GM19239 (cell line): ENCODE measurements at places on chromosomes 4 and X.
A peak's percentile ranks its signal among the peaks of the same experiment; 100 is the strongest.

- DNase-seq, result peak; percentile 27
These were observed 70.7 kb upstream of the PPP3CA start for GRCh38 chr4:101418055-101418454.

DNA sequence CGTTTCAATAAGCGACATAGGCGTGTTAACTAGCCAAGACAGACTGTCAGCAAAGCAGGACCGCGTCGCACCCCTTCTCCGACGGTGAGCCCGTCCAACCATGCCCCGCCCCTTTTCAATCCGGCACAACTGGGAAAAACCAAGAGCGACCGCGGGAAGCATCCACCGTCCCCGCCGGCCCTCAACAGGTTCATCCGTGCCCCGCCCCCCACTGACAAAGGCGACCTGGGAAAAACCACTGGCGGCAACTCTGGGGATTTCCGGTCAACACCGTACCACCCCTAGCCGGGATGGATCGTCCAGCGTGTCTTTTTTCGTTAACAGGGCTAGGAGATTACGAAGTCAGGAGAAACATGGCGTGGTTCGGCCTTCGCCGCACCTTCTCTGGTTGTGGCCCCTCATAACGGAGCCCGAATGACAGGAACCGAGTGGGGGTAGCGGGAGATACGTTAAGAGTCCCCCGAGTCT lies 377 bp downstream of the TIMM17B start:
- no peak for DNase-seq

DNA sequence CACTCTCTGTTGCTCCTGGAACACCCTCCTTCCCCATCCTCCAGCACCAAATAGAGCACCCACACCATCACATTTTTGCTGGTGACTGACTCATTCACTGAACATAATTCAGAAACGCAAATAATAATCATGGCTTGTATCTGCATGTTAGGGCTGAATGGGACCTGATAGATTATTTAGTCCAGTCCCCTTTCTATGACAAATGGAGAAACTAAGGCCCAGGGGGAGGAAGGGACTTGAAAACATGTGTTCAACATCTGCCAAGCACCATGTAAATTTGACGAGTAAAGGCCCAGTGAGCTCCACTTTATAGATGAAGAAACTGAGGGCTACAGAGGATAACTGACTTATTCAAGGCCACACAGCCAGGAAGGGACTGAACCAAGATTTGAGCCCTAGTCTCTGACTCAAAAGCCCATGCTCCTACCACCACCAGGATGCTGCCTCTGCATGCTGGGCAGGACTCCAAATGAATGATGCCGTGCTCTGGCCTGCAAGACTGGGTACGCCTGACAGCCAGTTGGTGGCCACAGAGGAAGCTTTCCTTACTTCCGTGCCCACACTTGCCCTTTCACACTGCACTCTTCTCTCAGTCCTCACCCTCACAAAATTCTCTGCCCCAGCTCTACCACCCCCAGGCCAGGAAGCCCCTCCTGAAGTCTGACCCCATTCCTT lies 133.3 kb upstream of the PJA1 start:
- no peak for DNase-seq

DNA sequence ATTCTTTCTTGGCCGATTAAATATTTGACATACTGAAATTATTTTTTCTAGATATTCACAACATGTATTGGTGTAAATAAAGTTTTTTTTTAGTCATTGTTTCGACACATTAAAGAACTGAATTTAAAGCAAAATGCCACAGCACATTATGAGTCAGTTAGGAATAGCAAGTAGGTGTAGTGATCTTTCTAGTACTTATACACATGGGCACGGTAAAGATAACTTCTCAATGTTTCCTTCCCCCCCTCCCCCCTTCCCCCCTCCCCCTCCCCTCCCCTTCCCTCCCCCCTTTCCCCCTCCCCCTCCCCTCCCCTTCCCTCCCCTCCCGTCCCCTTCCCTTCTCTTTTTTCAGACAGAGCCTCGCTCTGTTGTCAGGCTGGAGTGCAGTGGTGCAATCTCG lies 1269.9 kb downstream of the ADGRL3 start:
- DNase-seq, result no peak

DNA sequence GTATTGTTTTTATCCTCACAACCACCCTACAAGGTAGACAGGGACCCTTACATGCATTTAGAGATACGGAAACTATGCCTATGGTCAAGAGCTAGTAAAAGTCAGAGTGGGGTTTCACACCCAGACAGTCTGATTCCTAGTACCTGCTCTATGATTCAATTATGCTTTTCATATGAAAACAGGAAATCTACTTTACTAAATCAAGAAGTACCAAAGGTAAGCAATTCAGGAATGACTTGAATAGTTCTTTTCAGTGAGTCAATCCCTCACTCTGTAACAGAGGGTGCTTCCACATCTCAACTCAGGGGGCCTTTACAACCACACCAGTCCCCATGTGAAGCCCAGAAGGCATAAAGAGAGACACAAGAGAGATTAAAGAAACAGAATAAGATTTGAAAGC lies 191.4 kb downstream of the PPP3CA start:
- no peak for DNase-seq

DNA sequence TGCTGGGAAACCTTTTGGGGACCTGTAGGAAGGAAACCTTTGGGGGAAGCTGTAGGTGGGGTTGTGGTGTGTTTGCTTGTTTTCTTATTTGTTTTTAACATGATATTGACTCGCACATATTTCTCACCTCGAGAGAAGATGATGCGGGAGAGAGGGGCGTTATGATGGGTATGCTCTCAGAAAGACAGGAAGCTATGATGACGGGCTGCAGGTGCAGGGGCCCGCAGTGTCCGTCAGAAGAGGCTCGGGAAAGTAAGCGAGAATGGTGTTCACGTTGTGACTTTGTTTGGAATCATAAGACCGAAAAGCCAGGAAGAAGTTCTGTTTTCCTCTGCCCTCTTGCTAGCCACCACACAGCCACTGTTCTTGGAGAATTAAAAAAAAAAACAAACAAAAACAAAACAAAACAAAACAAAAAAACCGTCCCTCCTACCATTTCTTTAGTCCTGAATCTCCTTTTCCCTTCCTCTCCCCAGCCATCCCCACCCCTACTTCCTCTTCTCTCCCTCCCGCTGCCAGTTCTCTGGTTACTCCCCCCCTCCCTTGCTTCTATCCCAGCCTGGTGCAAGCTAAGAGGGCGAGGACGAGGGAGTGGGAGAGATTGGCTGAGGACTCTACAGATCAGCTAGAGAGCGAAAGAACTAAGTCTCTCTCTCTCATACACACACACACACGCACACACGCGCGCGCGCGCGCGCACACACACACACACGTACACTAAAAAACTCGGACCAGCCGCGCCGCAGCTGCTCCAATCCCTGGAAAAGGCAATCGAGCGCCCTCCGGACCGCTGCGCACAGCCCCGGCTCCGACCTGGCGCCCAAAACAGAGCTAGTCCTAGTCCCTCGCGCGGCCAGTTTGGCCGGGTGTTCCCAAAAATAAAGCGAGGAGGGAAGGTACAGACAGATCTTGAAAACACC lies at the start of gene BMP3:
TSS of gene BMP3 (plus strand) at position 648 of the 920 bp plus-strand sequence. CDS start 577 bp downstream, outside the sequence.
- DNase-seq, result no peak

- no peak for DNase-seq
These were observed 378.4 kb downstream of the ANKRD50 start for GRCh38 chr4:124334119-124334518.
